Uterine smooth muscle cell (primary cell): ENCODE measurements at places on chromosomes 3 and 15. TPM values are rescaled to one million over a fixed set of nuclear protein-coding genes. Genes with fewer than 3 reads are reported as not detected.

Gene SENP5
- total RNA-seq, result 44.4 and 52.4 TPM in 2 replicates

Gene ZBBX
- total RNA-seq, result under 0.01 and 0.12 TPM in 2 replicates

Gene ITIH3
- 0.12 TPM in 1 of 2 replicates, not detected in the other for total RNA-seq

Gene LHFPL4
- not detected in 2 replicates for total RNA-seq

Gene NOX5
- 0.22 and 0.25 TPM in 2 replicates for total RNA-seq
